ENCODE measurements at places on chromosomes 11 and 22.

- DNase-seq = no peak
These were observed 718.8 kb downstream of the CNTN5 start for GRCh38 chr11:99739464-99740089.

DNA sequence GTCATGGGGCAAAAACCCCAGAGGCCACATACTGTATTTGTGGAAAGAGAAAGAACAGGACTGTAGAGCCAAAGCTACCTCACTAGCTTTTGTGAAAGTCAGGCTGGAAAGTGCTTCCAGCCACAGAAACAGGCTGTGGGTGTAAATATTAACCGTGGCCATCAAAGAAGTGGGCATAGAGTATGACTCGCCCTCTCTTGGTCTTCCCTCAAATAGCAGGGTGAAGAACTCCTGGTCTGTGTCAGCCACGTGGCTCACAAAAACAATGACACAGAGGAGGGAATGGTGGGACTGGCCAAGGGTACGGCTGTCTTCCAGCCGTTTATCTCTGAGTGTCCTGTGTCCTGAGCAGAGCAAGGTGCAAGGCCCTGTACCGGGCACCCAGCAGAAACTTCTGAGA, 37.6 kb upstream of the UBASH3B start:
- DNase-seq = no peak

GRCh38 chr11:110896358-110896757, 184.1 kb upstream of the ARHGAP20 start:
- no peak for DNase-seq

DNA sequence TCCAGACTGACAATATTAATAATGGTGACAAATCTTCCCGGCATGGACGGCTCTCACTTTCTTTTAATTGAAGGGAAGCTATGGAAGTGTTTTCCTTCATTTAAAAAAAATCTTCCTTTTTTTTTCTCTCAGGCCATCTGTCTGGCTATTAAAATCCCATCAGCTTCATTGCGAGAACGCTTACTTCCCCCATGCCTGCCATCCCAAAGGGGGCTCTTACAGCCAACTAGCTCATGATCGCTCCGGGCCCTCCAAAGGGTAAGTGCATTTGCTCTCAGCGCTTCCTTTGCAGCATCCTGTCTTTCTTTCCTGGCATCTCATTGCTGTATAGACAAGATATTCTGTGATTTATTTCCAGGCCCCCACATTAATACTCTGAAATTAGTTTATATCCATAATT, 20.7 kb downstream of the CACNG2 start:
- DNase-seq = no peak

DNA sequence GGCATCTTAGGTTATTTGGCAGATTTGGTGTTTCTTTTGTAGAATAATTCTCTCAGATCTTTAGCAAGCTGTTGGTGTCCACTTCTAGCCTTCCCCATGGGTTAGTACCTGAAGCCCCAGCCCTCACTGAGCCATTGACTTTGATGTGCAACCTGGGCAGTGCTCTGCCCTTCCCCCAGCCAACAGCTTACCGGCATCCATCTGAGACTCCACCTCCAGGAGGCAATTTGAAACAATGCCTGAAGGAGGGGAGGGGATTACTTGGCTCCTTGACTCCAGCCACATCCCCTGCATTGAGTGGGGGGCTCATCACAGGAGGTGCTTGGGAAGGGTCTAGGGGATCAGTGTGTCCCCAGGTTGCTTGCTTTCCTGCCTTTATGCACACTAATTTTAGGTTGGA, 114.8 kb downstream of the TRIM29 start:
- DNase-seq = no peak

DNA sequence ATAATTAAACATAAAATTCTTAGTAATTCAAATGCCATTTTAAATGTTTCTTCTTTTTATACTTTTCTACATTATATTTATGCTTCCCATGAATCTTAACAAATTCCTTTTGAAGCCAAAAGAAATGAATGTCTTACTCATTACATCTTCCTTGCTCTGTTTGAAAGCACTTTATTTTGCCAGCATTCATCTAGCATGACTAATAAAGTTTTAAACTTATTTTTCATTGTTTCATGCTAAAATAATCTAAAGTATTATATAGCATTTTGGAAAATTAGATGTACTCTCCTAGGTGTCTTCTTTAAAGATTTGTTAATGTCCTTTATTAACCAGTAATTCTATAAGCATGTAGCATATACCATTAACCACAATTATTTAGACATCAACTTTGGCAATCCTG, 9.7 kb upstream of the PIWIL4 start:
- no peak for DNase-seq

- DNase-seq = no peak
These were observed 191.2 kb downstream of the CWF19L2 start for GRCh38 chr11:107266455-107266854.

- DNase-seq = no peak
These were observed 286.7 kb upstream of the CCDC90B start for GRCh38 chr11:83572581-83573496.

DNA sequence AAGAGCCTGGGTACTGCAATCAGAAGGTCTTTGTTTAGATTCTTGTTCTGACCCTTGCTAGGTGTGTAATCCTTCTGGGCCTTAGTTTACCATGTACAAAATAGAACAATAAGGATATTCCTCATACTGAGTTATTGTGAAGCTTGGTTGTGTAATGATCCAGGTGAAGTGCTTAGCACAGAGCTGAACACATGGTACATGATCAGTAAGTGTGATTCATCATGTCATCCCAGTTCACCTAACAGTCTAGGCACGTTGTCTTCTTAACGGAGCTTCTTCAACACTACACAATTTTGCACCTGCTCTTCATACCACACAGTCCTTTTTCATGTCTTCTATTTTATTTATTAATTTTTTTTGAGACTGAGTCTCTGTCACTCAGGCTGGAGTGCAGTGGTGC, 234.3 kb upstream of the TENM4 start:
- no peak for DNase-seq

DNA sequence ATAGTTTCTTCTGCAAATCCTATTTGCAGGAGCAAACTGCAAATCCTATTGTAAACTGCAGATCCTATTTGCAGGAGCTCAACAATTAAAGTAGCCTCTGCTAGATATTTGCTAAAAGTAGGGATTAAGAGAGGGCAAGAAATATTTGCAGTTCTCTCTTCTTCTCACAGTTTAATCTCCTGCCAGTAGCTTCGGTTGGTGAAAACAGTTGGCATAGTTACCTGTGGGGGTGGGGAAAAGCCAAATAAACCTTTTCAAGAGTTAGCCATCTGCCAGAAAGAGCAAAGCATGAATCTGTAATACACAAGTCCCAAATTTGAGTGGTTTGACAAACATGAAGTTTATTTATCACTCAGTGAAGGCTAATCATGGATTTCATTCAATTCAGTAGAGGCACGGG, 942.5 kb downstream of the JRKL start:
- DNase-seq = no peak

GRCh38 chr22:43446037-43446803, 34.4 kb downstream of the MPPED1 start:
- no peak for DNase-seq

GRCh38 chr22:41758231-41758630, 42.2 kb upstream of the CCDC134 start:
- no peak for DNase-seq

DNA sequence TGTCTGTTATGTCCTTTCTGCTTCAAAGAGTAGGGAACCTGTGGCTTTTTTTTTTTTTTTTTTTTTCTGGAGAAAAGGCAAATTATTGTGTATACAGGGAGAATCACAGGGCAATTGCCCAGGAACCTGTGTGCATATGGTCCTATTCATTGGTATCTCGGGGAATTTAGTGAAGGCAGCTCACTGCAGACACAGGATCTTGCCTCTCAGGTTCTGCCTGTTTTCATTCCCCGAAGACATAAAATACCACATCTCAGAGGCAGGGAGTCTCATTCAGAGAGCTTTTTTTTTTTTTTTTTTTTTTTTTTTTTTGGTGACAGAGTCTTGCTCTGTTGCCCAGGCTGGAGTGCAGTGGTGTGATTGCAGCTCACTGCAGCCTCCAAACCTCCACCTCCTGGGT, 88.3 kb downstream of the OSBP2 start:
- DNase-seq = no peak

DNA sequence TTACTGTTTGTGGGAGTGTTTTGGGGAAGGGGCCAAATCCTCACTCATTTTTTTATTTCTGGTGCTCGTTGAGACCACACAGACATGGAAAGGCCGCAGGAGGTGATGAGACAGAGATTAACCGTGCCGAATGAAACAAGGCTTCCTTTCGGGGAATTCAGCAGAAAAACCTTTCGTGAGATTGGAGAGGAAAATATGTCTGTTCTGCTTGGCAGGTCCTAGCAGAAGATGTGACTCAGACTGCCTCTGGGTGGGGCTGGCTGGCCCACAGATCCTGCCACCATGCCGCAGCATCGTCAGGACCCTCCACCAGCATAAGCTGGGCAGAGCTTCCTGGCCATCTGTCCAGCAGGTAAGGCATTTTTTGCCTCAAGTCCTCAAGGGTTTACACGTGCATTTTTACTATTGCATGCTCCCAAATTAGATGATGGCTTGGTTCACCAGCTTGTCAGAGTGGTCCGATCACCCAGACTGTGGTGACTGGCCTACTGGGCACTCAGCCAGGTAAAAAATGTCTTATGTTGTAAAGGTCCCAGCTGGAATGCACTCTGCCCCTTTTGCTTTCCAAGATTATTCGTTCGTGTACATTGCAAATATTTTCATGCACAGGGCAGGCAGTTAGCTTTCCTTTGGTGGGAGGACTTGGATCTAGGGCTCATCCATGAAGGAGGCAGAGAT, 1.5 kb downstream of the DDB2 start:
- DNase-seq = peak; percentile 75

- DNase-seq = no peak
These were observed 5.6 kb downstream of the OVOL1 start for GRCh38 chr11:65792456-65792855.

GRCh38 chr11:10926801-10927211, 69.0 kb upstream of the ZBED5 start:
- no peak for DNase-seq

DNA sequence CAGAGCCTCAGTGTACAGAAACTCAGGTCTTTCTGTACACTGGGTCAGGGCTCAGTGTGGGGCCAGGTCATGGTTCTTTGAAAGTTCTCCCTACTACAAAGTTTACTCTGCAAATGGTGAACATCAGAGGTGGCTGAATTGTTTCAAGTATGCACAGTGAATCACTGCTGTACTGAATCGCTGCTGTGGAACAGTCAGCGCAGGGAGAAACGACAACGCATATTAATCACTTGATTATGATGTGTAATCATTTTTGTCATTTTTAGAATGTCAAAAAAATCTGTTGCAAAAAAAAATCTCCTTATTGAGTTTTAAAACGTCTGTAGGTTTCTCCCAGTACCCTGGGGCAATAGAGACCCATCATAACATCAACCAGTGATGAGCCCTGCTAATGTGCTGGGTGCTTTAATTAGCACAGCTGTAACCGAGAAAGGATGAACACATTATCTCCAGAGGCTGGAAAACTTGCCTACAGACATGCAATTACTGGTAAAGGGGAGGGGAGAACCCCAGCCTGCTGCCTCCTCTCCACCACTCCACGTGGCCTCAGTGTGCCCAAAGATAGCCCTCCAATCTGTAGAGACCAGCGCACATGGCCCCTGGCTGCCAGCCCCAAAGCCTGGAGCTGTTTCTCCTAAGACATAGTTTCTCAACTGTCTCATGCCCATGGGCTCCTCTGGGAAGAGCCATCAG, 12.8 kb downstream of the ARRB1 start:
- no peak for DNase-seq

GRCh38 chr11:45405916-45406670, 120.0 kb upstream of the SYT13 start:
- DNase-seq = no peak

- no peak for DNase-seq
These were observed 170.3 kb downstream of the ARHGAP42 start for GRCh38 chr11:100857236-100858005.

DNA sequence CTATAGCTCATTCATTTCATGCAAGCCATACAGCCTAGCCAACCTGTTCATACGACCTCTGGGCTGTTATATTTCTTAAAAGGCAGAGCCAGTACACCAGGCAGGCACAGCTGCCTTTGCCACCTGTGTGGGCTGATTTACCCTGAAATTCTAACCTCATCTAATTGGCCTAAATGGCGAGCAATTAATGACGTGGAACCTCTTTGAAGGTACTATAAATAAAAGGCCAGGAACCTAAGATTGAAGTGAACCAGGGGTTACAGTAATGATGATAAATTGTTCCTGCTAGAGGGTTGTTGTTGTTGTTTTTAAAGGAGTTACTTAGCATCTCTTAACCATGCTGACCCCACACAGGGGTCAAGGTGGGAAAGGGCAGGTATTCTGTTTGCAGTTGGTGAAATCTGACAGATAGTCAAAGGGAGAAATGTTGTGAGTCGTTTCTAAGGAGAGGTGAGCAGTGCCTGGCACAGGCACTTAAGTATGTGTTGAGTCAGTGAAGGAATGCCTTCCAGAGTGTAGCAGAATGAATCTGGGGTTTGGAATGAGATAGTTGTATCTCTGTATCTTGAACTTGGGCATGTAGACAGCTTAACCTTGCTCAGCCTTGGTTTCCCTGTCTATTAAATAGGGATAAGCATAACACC, 213.5 kb upstream of the NAV2 start:
- no peak for DNase-seq

- no peak for DNase-seq
These were observed 18.4 kb downstream of the ABTB2 start for GRCh38 chr11:34339149-34340064.

GRCh38 chr22:32331236-32331917, 26.3 kb upstream of the RFPL3 start:
- no peak for DNase-seq

Data from RWPE2 (cell line).